ENCODE measurements at places on chromosomes 1 and 21.

GRCh38 chr1:43547538-43548072, 16.9 kb downstream of the PTPRF start:
- DNase-seq, result no peak

GRCh38 chr1:171334024-171334640, 20.1 kb downstream of the FMO4 start:
- DNase-seq, result no peak

DNA sequence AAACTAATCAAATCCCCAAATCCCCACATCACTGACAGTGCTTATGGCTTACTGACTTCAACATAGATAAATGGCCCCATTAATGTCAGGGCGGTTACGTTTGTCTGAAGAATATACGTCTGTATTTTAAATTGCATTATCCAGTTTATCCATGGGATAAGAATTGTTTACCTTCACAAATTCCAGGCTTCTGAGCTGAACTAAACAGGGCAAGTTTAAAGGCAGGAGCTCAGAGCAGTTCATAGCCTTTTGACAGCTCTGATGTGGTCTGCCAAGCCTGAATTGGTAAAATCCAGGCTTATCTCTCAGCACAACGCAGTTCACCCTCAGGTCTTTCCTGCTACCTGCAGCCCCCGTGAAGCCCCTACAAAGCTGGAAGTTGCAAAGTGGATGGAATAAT, 79.5 kb upstream of the GREM2 start:
- DNase-seq, result no peak

DNA sequence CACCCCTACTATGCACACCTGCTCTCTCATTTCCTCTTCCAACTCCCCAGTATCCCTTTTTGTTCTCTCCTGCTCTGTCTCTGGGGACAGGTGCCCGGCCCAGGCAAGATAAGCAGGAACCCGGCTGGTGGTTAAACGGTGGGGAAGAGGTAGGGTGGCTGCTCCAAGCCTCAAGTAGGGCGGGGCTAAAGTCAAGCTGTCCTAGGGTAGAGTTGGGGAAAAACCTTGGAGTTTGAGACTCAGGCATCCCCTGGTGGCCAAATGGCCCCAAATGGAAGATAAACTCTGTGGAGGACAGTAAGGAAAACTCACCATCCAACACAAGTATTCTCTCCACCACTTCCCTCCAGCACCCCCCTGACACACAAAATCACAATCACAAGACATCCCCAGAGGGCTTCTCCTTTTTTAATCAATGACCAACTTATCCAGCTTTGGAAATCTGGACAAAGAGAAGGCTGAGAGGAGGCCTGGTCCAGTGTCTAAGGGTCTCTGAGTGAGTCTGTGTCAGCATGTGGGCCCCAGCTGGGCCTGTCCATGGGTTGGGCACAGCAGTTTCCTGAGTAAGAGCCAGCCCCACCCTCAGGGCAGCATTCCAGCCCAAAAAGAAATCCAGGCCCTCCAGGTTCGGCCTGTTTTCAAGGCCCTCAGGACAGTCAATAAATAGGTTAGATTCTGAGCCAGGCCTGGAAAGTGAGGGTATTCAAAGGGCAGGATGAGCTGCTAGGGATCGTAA, 9.8 kb downstream of the POMGNT1 start:
- no peak for DNase-seq

DNA sequence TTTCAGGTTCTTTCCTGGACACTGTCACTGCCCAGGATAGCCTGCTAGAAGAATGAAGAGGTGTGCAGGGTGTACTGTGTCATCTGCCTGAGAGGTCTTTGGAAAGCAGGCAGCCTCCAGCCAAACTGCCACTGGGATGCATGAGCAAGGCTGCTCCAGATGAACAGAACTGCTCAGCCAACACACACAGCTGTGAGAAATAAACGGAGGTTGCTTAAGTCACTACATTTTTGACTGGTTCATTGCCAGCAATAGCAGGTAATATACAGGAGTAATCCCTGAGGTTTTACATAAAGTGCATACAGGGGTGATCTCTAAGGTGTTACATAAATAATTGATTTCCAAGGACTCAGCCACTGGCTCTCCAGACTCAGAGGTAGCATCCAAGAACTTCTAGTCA, 516.9 kb downstream of the BRINP3 start:
- no peak for DNase-seq

DNA sequence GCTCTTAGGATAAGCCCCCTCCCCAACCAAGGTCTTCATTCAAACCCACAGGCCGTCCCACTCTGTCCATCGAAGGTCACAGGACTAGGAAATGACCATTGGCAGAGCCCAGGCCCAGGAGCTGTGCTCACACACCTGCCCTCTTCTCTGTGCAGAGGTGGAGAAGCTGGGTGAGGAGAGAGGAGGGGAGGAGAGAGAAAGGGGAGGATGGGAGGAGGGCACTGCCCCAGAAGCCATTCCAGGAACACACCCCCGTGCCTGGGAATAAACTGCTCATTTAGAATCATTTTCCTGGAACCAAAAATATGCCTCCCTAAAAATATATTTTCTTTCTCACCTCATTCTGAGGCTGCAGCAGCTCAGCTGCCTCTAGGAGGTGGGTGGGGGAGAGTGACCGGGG, 6.4 kb upstream of the SDC3 start:
- DNase-seq, result no peak

- DNase-seq, result no peak
Measured at GRCh38 chr1:19608232-19608631, 35.9 kb upstream of the NBL1 start.

DNA sequence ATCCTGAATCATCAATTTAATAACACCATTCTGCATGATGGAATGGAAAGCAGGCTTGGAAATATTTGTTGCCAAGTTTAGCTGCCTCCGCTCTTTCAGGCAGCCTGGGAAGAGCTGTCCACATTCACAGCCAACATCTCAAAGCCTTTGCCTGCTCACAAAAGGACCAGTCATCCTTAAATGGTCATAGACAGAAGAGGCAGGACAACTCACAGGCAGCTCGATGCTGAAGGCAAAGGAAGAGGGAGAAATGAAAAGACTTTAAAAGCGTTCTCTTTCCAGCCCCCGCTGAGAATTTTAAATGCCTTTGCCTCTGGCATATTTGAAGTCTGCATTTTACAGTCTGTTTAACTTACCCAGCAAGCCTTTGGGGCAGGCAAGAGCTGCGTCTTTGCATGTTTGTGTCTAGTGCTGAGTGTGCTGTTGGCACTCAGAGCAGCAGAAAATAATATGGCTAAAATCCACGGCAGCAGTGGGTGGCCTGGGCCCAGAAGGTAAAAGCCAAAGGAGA, 68.9 kb downstream of the NMNAT2 start:
- no peak for DNase-seq

DNA sequence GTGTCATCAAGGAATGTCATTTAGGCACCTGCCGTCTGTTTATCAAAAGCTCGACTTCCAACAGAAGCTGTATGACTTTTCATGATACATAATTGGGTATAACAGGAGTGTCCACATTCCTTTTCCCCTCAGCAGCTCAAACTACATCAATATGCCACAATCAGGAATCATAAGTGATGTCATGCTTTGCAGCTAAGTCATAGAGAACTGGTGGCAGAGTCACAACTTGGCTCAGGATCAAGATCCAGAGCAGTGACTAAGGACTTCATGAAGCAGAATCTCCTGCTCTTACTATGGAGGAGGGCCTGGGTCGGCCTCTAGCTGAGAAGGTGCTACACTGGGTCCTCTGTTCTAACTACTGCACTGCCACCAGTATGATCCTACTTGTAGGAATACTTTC, 36.5 kb upstream of the AGBL4 start:
- no peak for DNase-seq

DNA sequence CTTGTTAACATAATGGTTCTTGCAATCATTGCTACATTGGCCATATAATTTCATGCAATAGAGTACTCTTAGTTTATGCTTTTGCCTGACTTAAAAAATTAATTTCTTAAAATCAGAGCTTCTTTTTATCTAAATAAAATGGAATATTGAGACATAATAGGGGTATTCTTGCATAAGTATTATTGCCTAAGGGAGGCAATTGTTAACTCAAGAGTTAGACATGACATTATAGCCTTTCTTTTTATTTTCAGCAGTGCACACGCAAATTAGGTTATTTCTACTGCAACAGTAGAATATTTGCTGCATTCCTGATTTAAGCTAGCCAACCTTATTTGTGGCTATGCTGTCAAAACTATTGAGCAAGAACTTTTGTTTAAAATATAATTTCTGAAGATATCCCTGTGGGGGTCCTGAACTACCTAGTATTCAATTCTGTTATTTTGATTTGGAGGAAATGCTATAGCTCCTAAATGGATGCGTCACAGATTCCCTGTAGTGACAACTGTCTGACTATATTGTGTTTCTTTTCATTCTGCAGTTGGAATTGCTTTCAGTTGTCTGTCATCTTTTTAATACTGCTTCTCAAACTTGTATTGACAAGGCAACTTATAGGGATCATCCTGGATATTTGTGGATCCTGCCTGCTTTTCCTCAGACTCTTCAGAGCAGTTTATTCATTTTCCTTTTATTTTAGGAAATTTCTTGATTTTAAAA, 211.0 kb downstream of the PATJ start:
- no peak for DNase-seq

DNA sequence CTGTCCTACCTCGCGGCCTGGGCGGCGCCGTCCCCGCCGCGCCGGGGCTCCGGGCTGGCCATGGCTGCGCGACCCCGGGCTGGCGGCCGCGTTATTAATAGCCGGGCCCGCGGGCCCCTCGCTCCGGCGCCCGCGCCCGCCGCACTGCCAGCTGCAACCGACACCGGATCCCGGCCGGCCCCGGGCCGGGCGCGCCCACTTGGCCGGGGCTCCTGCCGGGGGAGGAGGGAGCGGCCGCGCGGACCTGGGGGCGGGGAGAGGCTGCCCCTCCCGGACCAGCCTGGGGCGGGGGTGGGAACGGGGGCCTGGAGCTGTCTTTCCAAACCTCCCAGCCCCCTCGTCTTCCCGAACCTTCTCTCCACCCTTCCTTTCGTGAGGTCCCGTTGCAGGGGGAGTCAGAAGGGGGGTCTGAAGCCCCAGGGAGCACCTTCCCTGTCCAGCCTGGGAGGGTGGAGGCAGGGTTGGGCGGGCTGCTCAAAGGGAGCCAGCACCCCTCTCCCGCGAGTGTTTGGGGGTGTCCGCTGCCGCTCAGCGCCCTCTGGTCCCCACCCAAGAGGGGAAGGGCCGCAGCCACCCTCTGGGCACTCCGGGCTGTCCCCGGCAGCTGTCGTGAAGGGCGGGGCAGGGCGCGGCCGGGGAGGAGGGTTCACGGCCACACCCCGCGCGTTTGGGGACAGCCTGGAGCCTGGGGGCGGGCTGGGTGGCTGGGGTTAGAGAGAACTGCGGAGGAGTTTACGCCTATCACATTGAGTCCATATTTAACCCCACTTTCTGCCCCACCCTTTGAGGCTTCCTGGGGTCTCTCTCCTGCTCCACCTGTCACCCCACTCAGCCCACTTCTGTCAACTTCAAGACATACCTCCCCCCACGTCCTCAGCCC, at the start of gene SYNC:
TSS of gene SYNC (minus strand) at position 172 of the 880 bp plus-strand sequence. CDS start at position 62, 110 bp downstream.
- DNase-seq, result no peak

- DNase-seq, result no peak
Measured at GRCh38 chr1:63886340-63886739, 112.5 kb downstream of the ROR1 start.

DNA sequence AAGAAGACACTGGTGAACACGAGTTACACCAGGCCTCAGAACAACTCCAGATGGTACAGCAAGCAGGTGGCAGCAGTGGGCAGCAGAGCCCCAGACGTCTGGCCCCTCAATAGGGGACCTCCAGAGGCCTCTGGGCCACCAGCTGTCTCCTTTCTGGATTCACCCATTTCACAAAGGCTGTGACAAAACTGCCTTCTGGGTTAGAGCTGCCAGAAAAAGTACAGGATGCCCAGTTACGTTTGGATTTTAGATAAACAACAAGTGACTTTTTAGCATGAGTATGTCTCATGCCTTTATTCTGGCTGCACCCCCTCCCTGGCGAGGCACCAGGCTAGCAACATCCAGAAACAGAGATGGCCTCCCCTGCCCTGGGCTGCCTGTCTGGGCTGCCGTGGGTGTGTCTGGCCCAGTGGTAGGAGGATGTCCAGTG, 30.1 kb downstream of the ITPKB start:
- DNase-seq, result no peak

GRCh38 chr1:184060316-184060715, 8.8 kb downstream of the TSEN15 start:
- DNase-seq, result no peak

GRCh38 chr1:215583185-215583749, 16.2 kb downstream of the KCTD3 start:
- no peak for DNase-seq

- DNase-seq, result no peak
Measured at GRCh38 chr1:215306426-215306825, 223.9 kb downstream of the KCNK2 start.

GRCh38 chr1:201876148-201876818, 12.4 kb upstream of the SHISA4 start:
- DNase-seq, result no peak

GRCh38 chr1:33300673-33301072, 20.2 kb downstream of the A3GALT2 start:
- DNase-seq, result no peak

DNA sequence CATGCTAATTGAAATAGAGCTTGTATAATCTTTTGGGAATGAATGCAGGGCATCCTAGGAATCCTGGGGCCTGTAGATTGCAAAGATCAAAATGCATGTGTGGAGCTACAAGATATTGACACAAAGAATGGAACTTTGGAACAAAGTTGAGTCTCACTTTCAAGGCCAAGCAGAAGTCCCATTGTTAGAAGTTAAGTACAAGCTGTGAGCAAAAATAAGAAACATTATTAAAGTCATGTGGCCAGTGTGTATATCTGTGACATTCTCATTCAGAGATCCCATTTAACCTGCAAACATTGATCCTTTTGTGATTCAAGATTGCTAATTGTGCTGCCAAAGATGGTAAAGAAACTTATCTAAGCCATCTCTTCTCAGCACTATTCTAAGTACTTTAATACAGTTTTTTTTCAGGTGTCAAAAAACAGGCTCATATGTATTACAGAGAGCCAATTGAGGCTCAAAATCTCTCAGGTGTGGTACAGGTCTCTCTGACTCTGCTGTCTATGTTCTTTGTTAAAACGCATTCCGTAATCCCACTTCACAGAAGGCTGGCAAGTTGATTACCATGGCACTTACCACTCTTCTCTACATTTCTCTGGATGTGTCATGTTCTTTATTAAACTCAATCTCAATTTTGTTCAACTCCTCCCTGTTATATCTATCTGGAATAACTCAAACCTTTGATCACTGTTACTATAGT, 704.4 kb upstream of the NEGR1 start:
- DNase-seq, result no peak

DNA sequence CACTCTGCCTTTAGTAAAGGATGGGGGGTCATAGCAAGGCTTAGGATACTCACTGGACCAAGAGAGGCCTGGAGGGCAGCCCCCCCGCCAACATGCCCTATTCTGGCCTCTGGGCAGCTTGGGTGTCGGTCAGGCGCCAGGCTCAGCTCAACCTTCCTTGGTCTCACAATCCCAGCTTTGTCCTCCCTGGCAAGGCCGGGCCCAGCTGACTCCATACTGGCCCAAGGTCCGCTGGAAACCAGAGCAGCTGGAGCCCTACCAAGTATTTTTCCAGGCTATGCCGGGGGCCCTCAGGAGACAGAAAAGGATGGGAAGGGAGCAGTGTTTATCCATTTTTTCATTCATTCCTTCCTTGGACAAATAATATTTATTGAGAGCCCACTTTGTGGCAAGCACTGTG, 6.2 kb downstream of the FBXO2 start:
- DNase-seq, result no peak

GRCh38 chr1:171160211-171160610, 24.9 kb upstream of the FMO2 start:
- no peak for DNase-seq

- DNase-seq, result no peak
Measured at GRCh38 chr1:236035681-236036101, 29.2 kb downstream of the NID1 start.

- no peak for DNase-seq
Measured at GRCh38 chr1:162165528-162165927, 96.0 kb downstream of the NOS1AP start.

GRCh38 chr1:21069549-21069948, 107.1 kb downstream of the EIF4G3 start:
- DNase-seq, result no peak
